ENCODE measurements at places on chromosomes 16 and 17.
A peak's percentile ranks its signal among the peaks of the same experiment; 100 is the strongest.

DNA sequence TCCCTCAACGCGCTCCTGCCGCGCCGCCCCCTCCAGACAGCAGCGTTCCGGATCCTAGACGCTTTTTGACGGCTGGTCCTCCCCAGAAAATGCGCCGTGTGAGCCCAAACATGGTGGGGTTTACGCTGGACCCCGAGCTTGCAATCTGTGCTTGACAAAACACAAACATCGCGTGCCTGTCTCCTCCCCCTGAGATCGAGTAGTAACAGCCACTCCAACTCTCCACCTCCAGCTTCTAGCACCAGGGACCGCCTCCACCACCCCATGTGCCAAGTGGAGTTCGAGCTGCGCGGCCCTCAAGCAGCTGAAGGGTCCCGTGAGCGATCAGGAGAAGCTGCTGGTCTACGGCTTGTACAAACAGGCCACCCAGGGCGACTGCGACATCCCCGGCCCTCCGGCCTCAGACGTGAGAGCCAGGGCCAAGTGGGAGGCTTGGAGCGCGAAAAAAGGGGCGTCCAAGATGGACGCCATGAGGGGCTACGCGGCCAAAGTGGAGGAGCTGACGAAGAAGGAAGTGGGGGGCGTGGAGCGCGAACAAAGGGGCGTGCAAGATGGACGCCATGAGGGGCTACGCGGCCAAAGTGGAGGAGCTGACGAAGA lies 656 bp upstream of the GEMIN4 start:
- DNase-seq: peak; percentile 29

- no peak for DNase-seq
These were observed 54.8 kb downstream of the SDK2 start for GRCh38 chr17:73589363-73589980.

DNA sequence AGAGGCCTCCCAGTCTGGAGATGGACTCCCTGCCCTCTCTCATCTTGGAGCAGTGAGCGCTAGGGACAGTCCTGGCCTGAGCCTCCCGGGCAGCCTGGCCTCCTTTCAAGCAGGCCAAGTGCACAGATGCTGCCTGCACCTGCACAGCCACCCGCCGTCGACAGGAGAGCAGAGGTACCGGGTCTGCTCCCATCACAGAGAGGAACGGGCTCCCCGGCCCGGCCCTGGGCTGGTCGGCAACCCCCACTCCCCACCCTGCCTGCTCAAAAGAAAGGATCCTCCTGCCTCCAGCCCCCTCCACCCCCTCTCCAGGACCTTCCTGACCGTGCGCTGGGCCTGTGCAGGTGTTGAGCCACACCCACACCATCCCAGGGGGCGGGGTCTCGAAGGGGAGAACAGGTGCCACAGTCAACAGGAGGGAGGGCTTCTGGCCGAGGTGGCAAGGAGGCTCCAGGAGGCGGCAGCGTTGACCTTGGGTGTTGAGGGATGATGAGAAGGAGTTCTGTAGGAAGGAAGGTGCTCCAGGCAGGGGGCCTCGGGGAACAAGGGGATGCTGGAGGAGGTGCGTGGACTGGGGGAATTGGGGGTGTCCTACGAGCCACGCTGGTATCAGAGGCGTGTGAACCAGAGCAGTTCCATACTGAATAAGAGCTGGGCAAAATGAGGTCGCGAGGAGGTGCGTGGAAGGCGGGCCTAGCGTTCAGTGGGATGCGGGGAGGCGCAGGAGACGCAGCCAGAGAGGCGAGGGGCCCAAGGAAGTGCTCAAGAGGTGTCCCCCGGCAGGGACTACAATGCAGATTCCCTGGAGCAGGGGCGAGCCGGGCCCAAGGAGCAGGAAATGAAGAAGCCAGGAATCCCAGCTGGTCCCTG lies 967 bp upstream of the CDH15 start:
- no peak for DNase-seq

- no peak for DNase-seq
These were observed 2.6 kb upstream of the TMEM219 start for GRCh38 chr16:29959293-29959692.

DNA sequence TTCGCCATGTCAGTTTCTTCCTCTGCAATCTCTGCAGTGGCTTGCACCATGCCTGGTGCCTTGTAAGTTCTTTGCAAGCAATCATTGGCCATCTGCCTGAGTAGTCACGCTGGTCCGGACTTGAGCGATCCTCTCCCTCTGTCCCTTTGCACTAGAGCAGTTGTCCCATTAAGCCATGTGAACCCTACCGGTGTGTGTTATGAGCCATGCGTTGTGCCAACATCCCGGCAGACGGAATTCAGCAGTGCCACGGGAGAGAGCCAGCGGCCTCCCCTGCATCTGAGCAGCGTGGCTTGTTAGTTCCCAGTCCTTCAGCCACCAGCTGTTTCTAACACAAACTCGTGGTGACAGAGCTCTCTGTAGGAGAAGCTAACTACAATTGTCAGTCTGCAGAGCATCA lies 275.1 kb upstream of the HSBP1 start:
- no peak for DNase-seq

DNA sequence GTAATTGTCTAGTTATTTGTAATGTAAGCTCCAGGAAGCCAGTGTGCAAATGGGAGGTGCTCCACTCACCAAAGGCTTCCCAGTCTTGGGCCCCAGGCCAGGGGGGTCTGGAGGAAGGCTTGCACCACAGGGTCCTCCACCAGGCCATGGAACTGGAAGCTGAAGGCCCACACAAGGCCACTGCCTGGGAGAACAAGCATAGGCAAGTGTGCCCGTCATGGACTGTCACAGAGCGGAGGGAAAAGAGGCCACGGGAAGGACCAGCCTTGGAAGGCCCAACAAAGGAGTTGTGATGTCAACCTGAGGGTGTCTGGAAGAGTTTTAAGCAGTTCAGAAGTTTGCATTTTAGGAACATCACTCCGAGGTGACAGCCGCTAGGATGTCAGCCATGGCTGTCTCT lies 3.0 kb upstream of the SRRM2 start:
- DNase-seq: no peak

- no peak for DNase-seq
These were observed 8.5 kb downstream of the GFOD2 start for GRCh38 chr16:67710607-67711006.

GRCh38 chr17:48247603-48248002 lies 140.0 kb downstream of the SNX11 start:
- no peak for DNase-seq

GRCh38 chr17:51833620-51834019 lies 324.9 kb downstream of the CA10 start:
- no peak for DNase-seq

GRCh38 chr16:57531253-57531575 lies 5.2 kb downstream of the CCDC102A start:
- no peak for DNase-seq

DNA sequence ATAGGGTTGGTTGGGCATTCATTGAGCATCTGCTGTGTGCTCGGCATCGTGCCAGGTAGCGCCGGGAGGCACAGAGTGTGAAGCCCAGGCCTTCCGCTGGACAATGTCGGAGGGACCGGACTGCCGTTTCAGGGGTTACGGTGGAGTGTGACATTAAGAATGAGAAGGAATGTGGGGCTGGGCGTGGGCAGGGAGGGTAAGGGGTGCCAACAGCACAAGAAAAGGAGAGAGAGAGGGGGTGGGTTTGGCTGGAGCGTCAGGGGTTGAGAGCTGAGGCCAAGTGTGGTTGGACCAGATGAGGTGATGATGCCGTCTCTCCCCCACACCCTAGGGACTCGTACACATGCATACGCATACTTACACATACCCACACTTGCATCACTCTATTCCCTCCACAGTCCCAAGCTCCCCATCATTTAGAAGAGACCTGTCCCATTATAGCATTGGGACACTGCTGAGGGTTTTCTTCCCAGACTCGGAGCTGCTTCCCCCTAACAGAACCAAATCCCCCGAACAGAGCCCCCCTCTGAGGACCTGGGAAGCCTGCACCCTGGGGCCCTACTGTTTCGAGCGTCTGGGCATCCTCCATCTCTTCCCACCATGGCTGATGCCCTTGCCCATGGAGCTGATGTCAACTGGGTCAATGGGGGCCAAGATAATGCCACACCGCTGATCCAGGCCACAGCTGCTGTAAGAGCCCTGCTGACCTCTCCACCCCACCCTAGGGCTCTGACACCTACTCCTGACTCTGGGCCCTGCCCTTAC lies 3.3 kb upstream of the KCTD11 start:
- no peak for DNase-seq

DNA sequence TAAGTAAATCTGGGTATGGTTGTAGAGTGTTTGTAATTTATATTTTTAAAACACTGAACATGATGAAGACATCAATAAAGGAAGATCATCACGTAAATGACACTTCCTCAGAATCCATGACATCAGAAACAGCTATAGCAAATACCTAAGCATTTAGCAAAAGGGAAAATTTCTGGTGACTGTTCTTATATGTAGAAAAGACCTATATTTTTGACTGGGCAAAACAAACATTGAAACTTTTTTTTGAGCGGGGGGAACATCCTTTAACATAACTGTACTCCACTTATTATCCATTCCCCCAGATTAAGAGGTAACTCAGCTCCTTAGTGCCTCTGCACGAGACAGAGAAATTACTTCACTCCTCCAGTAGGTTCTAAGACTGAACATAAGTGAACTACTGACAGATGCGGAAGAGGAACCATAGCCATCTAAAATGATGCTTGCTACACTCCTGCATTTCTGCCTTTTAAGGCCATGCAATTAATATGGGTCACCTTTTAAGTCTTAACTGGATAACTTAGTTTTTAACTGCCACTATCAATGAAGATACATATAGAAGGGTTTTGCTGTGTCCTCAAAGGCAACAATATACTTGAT lies 9.4 kb downstream of the CRYBA1 start:
- DNase-seq: no peak

DNA sequence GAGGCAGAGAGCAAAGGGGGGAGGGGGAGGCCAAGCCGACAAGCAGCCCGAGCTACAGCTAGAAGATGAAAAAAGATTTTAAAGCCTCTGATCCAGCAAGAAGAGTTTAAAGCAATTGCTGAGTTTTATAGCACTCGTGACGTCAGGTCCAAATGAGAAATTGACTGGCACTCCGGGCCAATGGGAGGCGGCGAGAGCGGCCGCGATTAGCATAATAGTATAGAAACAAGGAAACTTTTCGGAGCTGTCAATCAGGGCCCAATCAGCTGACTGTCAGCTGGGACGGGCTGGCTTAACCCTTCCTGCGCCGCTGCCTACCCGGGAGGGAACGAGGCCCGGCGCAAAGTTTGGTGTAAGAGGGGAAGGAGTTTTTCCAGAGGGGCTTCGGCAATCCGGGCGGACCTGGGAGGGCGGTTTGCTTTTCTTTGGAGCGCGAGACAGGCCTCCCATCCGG lies at the start of gene MAF:
TSS of gene MAF (minus strand) at position 100 of the 454 bp plus-strand sequence. CDS start 835 bp downstream, outside the sequence.
- DNase-seq: peak; percentile 56

GRCh38 chr17:17848311-17849082 lies 11.7 kb upstream of the SREBF1 start:
- no peak for DNase-seq

GRCh38 chr17:36732351-36732750 lies 131.0 kb downstream of the MRM1 start:
- no peak for DNase-seq
